H1 (cell line): ENCODE measurements at places on chromosomes 2 and 18.

DNA sequence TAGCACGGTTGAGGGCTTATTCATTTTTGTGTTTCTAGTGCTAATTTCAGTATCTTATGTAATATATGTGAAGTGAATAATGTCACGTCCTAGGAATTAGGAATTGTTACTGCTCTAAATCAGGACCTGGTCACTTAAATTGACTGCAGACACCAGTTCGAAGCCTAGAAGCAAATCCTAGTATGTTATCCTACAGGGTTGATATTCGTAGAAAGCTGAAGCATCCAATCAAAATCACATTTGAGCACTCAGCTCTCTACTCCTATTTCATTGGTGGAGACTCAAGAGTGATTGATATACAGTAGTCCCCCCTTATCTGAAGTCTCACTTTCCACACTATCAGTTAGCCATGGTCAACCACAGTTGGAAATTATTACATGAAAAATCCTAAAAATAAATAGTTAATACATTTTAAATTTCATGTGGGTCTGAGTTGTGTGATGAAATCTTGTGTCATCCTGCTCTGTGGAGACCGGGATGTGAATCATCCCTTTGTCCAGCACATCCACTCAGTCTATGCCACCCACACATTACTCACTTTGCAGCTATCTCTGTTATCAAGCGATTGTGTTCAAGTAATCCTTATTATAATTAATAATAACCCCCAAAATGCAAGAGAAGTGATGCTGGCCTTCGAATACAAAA, 35.2 kb upstream of the SCN9A start:
- no peak overlapping the region for H3K4me3 ChIP-seq
- no peaks in the 10 kb centered on the region for H3K4me1 ChIP-seq
- DNase-seq, result no peak
- no peaks in the 10 kb centered on the region for H3K36me3 ChIP-seq
- H3K27me3 ChIP-seq, result no peaks in the 10 kb centered on the region

GRCh38 chr2:182167882-182168281, 182.2 kb downstream of the PPP1R1C start:
- H3K27ac ChIP-seq, result no peak overlapping the region
- H3K27me3 ChIP-seq, result no peaks in the 10 kb centered on the region
- H3K4me3 ChIP-seq, result no peak overlapping the region
- DNase-seq, result no peak
- H3K4me1 ChIP-seq, result no peaks in the 10 kb centered on the region

DNA sequence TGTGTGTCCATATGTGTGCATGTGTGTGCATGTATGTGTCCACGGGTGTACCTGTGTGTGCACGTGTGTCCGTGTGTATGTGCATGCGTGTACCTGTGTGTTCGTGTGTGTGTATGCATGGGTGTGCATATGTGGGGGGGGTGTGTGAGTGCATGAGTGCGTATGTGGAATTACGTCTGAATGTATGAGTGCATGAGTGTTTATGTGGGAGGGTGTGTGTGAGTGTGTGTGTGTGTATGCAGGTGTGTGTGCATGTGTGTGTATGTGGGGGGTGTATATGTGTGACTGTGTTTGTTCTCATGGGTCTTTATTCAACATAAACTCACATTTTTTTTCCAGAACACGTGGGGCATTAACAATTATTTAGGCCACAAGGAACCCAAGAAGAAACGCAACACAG, 208.4 kb downstream of the SNTG2 start:
- H3K27me3 ChIP-seq, result no peaks in the 10 kb centered on the region
- no peak for DNase-seq
- H3K4me1 ChIP-seq, result peaks cover 11% of the 10 kb centered on the region; the same call in 1 of the 2 replicates
- H3K27ac ChIP-seq, result no peak overlapping the region
- H3K4me3 ChIP-seq, result no peak overlapping the region

- H3K36me3 ChIP-seq, result no peaks in the 10 kb centered on the region
- no peaks in the 10 kb centered on the region; the same call in 1 of the 2 replicates for H3K4me1 ChIP-seq
- H3K4me3 ChIP-seq, result no peak overlapping the region
- no peak for DNase-seq
- no peaks in the 10 kb centered on the region for H3K27me3 ChIP-seq
Measured at GRCh38 chr2:189191766-189192165, 12.2 kb upstream of the COL5A2 start.

- H3K36me3 ChIP-seq, result no peaks in the 10 kb centered on the region
- no peak overlapping the region for H3K27ac ChIP-seq
- H3K4me3 ChIP-seq, result no peak overlapping the region
- peaks cover 2% of the 10 kb centered on the region for H3K4me1 ChIP-seq
Measured at GRCh38 chr2:145563741-145564615, 1044.1 kb upstream of the ZEB2 start.

DNA sequence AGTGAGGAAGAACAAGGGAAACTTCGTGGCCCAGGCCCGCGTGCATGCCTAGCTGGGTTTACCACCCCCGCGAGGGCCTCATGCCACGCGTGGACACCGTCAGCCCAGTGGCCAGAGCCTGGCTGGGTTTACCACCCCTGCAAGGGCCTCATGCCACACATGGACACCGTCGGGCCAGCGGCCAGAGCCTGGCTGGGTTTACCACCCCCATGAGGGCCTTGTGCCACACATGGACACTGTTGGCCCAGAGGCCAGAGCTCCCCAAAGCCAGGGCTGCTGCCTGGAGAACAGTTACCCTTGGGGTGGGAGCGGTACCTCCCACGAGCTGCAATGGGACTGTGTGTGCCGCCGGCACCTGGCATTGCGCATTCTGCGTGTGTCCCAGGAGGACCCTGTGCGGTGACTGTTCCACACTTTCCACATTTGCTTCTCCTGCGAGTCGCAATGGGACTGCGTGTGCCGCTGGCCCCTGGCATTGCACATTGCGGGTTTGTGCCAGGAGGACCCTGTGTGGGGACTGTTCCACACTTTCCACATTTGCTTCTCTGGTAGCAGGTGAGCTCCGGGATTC, 105.6 kb upstream of the CTDP1 start:
- no peak overlapping the region for H3K4me3 ChIP-seq
- H3K27ac ChIP-seq, result no peak overlapping the region
- no peaks in the 10 kb centered on the region for H3K4me1 ChIP-seq
- no peaks in the 10 kb centered on the region for H3K36me3 ChIP-seq
- no peaks in the 10 kb centered on the region for H3K27me3 ChIP-seq
